Neural crest cell (in vitro differentiated cells): ENCODE measurements at places on chromosomes 6 and 20.

GRCh38 chr20:51766994-51767866 is 960 bp downstream of the ATP9A start:
- DNase-seq: peak; percentile 46

DNA sequence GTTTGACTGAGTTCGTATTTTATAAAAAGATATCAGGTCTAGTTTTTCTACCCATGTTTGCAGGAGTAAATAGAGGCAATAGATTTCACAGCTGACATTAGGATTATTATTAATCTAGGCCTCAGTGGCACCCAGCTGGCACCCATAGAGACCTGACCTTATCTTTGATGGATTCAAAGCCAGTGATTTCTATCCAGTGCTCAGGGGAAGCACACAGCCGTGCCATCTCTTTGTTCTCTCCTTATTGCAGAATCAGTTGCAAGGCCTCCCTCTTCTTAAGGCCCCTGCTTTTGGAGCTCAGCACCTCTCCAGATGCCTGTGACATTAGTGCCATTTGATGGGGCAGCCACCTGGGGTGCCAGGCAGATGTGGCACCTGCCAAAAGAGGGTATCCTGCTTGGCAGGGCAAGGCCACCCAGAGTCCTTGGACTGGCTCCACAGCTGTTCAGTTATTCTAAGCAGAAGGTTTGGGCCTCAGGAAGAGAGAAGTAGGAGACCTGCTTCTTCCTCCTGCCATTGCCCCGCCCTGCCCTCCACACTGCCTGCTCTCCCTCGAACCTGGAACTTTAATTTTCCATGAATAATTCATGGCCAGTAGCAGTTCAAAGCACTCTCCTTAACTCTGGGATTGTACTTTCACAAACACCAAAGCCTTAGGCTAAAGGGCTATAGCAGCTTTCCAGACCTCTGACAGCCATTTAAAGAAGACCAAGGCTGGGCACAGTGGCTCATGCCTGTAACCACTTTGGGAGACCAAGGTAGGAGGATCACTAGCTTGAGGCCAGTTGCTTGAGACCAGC is 206.3 kb downstream of the ZDHHC14 start:
- no peak for DNase-seq

- DNase-seq: no peak
These were observed 42.2 kb downstream of the NFATC2 start for GRCh38 chr20:51500311-51500710.

- DNase-seq: no peak
These were observed 277 bp downstream of the ADGRB3 start for GRCh38 chr6:68635412-68635705.

GRCh38 chr6:79947191-79948186 is at the start of gene ELOVL4:
Gene ELOVL4 (minus strand): TSS chr6:79947553. CDS start chr6:79947279, 274 bp downstream.
- peak; percentile 63 for DNase-seq

- no peak for DNase-seq
These were observed 743.3 kb upstream of the CHD6 start for GRCh38 chr20:42361402-42361970.

DNA sequence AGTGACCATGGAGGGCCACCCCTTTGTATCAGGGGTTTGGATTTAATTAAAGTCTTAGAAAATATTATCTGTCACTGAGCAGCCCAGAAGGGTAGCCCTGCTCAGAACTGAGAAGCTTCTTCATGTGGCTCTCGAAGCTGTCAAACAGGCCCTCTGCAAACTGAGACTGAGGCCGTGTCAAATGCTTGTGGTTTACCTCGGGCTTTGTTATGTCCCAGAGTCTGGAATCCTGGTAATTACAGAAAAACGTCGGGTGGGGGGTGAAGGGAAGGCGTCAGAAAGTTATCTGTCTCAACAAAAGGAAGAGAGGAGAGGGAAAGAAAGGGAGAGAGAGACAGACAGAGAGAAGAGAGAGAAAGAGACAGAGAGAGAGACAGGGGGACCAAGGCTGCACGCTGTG is 200.8 kb downstream of the BMP7 start:
- DNase-seq: no peak

DNA sequence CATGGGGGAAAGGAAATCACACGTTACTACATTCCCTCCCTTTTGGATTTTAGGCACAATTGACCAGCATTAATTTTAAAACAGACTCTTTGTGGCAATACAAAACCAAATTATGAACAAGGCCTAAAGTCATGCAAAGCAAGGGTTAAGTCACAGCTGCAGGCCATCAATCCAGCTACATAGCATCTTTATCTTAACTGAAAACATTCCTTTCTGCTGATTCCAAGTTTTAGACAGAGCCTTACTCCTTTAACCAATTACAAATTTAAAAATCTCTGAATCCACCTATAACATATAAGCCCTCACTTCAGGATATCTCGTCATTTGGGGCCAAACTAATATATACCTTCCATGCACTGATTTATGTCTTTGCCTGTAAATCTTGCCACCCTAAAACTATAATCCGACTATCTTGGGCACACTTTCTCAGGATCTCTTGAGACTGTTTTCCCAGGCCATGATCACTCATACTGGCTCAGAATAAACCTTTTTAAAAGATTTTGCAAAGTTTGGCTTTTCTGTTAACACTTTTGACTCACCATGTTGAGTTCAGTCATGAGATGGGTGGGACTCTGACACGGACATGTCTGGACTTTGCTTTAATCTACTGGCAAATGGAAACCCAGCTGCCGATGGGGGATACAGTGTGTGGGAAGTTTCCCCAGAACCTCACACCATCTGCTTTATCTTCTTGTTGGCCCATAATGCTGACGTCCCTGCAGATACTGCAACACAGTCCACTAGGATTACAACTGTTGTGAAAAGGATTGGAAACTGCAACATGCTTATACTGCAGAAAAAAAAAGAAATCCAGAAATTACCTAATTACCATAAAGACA is 757.0 kb downstream of the PTPRT start:
- DNase-seq: no peak

DNA sequence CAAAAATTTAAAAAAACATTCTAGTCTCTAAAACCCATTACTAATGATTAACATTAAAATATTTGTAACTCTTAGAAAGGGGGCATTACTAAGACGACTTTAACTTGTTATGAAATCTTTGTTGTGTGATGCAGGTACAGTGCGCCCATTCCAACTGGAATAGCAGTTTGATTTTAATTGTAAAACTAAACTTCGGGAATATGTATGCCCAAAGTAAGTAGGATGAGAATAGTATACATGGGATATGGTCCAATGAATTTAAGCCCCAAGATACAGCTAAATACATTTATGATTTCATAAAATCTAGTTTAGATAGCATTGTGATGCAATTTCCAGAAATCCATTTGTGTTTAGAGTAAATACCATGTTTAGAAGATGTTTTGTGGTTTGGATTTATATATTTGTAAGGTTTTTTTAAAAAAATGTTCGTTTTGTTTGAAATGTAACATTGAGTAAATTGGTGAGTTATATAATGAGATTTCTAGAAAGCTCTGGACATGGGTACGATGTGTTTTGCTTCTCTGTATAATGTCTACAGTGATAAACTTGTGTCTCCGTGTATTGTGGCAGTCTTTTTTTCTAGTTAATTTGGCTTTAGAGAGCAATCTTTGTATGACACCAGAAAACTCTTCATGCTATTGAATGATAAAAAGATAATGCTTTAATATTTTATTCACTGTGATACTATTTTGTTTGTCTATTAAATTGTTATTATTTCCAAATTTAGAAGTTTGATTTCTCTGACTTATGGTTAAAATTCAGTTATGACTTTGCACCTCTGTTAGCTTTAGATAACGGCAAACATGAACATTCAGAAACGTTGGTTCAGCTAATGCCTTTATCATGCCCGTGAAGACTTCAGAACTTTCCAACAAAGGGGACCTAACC is 54.8 kb downstream of the RNF182 start:
- DNase-seq: no peak

GRCh38 chr6:13446381-13446780 is 41.0 kb downstream of the GFOD1 start:
- DNase-seq: no peak

DNA sequence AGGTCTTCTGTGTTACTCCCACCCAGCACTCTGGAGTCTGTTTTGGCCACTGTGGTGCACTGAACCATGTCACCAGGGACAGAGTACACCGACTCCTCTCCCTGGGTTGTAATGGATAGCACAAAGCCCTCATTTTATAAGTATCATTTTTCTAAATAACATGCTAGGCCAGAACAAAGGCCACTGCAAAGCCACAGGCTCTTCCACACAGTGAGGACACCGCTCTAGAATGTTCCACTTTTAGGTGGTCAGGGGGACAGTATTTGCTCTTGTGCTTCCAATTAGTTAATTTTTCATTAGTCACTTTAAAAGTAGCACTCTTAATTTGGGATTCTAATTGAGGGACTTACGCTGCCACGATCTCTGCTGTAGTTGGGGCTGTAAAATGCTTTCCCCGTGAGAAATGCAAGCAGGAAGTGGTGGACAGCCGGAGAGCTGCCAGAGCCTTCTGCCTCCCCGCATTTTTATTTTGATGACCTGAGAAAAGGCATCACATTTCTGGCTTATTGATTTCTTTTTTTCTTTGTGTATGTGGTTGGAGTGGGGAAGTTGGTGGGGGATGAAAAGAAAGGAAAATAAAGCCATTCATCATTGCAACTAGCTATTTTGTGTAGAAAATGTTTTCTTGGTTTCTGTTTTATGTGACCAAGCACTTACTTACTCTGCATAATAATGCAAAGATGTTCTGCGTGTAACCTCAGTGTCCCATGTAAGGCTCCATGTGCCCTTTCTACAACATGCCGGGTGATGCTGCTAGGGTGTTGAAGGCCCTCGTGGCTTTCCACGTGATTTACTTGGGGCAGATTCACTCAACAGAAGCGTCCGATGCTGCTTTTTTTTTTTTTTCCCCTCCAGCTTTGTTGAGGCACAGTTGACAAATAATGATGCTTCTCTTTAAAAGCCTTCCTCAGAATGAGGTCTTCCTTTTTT is 195.9 kb downstream of the SASH1 start:
- no peak for DNase-seq

DNA sequence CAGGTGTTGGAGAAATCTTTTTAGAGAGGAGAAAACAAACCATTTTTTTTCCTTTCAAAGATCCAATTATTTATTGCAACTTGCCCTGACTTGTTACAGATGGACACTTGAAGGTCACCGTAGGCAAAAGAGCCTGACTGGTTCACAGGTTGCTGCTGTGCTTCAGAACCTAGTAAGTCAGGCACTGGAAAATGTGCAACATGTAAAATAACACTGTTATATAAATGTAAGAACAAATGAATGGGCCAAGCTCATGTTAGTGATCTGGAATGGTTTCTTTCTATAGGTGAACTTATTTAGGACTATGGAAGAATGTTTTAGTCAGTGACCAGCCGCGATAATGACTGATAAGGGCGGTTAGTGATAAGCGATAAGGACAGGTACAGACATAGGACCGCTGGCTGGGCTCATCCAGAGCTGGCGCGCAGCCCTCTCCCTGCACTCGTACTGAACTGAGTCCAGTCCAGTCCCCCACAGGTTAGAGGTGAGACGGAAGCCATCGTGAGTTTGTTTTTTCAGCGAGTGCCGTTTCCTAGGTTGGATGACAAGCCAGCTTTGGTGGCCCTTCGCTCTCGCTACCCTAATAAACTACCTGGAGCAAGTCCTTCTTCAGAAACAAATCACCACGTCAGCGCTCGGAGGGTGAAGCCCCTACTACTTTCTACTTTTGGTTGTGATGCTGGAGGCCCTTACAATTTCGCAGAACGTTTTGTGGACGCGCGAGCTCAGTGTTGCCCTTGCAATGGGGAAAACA is 94.4 kb upstream of the PRDM1 start:
- no peak for DNase-seq

GRCh38 chr6:130482645-130483390 is 117.0 kb downstream of the TMEM200A start:
- no peak for DNase-seq

GRCh38 chr20:1163653-1164052 is 21.1 kb downstream of the TMEM74B start:
- DNase-seq: no peak

DNA sequence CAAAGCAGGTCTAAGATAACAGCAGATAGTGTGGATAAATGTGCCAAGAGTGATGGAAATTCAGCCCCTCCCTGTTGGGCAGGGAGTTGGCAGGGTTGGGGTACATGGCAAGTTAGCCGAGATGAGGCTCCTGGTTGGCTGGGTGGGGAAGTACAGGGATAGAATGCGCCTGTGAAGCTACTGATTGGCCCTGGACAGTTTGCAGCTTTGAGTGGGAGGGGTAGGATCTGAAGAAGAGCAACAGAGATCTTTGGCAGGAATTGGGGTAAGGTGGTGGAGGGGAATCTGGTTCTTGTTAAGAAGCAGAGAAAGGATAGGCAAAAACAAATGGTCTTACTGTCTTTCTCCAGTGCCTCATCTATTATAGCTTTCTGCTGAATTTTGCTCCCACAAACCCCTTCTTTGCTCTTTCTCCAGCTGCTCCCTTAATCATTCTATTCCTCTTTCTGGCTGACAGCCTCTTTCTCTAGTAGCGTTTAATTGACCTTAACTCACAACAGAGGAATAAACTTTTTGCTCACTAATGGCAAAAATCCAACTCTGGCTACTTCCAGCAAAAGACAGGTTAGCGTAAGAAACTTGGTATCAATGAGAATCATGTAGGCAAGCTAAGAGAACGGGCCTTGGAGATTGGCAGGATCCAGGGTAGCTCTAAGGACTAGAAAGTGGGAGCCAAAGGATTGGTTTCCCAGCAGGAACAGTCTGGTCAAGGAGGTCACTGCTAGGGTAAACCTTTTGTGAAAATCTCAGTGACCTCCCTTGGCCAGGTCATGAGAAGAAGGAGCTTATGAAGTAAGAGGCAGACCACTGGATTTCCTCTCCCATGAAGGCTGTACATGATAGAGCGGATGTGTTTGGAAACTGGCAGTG is 86.3 kb upstream of the CARMIL1 start:
- DNase-seq: no peak

DNA sequence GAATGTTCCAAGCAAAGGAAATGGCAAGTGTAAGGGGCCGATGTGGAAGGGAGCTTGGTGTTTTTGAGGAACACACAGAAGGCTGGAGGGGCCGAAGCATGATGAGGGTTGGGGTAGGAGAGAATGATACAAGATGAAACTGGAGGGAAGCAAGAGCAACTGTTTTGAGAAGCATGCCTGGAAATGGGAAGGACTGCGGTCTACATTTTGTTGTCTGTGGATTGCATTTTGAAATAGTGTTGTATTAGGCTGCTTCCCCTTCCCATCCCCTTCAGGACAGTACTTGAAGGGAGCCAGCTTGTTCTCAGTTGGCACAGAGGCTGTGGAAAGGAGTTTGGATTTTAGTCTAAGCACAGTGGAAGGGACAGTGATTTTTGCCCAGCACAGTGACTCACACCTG is 2.2 kb downstream of the TM9SF4 start:
- DNase-seq: no peak

GRCh38 chr6:75101896-75102295 is 104.0 kb downstream of the COL12A1 start:
- no peak for DNase-seq

DNA sequence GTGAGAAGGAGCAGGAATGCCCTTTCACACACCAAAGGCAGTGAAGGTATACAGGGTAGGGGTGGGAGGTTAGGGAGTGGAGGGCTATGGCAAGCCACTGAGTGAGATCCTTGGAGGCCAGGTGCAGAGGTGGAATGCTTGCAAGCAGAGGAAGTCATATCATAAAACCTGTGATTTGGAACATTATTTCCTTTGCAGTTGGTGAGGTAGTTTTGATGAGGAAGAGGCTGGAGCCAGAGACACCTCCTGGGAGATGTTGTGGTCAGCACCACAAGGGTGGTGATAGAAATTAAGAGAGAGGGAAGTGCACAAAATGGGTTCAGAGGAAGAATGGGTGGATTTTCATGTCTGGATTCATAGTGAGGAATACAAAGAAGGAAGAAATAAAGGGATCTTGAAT is 73.0 kb downstream of the PLCB4 start:
- DNase-seq: no peak

- no peak for DNase-seq
These were observed 23.2 kb upstream of the TXNDC5 start for GRCh38 chr6:7933794-7934193.

- no peak for DNase-seq
These were observed 13.7 kb downstream of the SPATA2 start for GRCh38 chr20:49901588-49901987.
